ENCODE measurements at places on chromosomes 16 and 17.

GRCh38 chr17:35404360-35404759 lies 27.9 kb downstream of the SLFN12 start:
- DNase-seq: no peak

DNA sequence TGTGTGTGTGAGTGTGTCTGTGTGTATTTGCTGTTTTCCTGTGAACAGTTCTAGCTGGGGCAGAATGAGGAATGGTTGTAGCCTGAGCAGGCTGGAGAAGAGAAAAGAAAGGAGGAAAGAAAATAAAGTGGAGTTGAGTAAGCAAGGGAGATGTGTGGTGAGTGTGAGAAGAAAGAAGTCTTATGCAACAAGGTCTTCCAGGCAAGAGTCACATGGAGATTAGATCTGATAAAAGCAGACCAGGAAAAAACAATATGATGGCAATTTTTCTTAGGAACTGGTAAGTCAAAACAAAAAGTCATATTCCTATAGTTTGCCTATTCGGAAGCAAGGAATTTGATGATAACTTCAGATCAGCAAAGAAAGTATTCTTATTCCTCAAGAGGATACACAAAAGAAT lies 125.0 kb downstream of the HS3ST3A1 start:
- DNase-seq: no peak

DNA sequence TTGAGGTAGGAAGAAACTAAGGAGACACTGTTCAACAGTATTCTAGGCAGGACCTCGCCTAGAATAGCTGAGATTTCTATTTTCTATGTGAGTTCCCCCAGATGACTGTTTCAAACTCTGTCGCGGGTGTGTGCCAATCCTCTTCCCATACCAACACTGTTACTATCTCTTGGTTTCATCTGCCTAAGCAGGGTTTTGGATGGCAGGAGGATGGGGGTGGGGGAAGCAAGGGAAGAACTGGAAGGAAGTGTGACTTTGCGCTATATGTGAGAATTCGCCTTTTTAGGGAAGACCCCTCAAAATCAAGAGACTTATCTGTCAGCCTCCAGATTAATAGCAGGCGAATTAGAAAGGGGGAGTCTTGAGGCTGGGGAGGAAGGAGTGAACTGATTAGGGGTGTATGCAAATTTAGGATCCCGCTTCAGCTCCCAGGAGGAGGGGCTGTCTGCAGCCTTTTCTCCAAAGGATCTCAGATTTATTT lies 521 bp upstream of the G6PC3 start:
- no peak for DNase-seq

DNA sequence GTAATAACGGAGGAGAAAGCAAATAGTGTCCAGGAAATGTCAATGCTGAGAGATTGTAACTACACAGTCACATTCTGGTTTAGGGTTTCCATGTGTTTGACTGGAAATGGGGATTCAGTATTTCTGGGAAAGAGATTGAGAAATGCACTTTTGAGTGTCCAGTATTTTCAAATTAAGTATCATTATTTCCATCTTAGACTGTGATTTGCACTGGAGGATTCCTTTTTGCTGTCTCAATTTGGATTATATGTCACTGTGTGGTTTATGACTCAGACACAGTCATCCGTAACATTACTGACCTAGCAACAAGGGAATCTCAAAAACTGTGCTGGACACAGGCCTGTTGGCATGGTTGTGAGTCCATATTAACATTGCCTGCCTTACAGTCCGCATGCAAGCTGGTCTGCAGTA lies 681.4 kb downstream of the CDH11 start:
- peak; percentile 17 for DNase-seq

- DNase-seq: no peak
Observed at GRCh38 chr16:19346335-19346922, 60.9 kb downstream of the CLEC19A start.

DNA sequence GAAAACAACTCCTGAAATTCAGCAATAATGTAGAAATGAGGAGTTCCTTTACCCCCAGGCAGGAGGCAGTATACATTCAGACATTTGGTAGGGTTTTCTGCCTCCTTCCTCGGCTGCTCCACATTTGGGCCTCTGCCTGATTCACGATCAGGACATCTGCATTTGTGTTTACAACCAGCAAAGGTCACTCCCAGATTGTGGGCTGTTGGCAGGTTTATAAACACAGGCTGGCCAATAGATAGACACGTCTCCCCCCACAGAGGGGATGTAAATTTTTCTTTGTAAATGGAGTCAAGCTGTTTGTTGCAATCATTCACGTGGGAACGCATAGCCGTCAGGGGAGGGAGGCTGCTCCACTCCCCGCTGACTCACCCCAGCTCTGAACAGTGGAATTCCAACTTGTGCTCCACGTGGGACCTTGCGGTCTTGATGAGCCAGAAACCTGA lies 252.1 kb upstream of the N4BP1 start:
- no peak for DNase-seq

- peak; percentile 43 for DNase-seq
Observed at GRCh38 chr17:1455291-1455796, 688 bp downstream of the CRK start.

GRCh38 chr17:74952431-74953133 lies 16.9 kb downstream of the OTOP3 start:
- DNase-seq: no peak

DNA sequence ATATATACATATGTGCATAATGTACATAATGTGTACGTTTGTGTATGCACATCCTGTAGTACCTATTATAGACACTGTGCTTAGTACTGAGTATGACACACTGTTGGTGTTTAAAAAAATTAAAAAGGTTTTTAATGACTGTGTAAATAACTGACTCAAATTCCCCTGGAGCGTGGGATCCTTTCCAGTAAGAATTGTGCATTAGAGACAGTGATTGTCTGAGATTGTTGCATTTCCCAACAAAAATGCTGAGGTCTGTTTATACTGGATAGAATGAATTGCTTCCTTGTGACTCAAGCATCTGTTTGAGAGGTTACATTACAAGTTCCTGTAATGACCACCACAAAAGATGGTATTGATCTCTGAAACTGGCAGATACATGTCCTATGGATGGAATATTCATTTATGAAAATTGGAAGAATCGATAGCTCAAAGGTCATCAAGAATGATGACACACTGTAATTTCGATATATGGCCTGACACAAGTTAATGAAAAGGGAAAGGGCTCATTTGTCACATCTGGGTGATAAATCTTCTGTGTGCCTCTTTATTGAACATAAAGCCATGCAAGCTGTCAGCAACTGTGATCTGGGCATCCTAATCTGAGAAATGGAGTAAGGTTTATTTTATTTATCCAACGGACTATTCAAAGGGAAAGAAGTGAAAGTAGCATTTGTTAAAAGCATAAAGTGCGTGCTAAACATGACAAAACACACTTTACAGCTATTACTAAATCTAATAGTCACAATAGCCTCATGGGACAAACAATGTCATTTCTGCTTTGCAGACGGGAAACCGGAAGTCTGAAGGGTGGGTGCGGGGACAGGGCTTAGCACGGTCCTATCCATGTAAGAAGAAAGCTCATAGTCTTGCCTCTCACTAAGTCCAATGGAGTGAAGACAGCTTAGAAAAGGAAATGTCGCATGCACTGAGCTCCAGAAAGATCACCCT lies 228.8 kb downstream of the CDH11 start:
- no peak for DNase-seq

GRCh38 chr17:14845591-14846281 lies 419.4 kb downstream of the PMP22 start:
- DNase-seq: no peak

DNA sequence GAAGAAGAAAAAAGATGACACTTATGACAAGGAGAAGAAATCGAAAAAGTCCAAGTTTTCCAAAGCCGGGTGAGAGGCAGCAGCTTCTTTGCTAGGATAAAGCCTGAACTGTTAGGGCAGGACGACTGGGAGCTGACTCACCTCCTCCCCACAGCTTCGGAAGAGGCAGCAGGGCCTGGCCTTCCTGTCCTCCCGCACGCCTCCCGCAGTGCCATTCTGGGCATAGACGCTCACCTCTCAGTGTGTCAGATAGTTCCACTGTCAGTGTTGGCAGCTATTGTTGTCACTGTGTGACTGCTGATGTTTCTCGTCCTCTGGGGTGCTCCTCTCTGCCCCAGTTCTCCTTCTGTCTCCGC lies 12.6 kb downstream of the UBN1 start:
- no peak for DNase-seq

- DNase-seq: no peak
Observed at GRCh38 chr17:48738803-48739526, 10.4 kb upstream of the HOXB13 start.
